ENCODE measurements at places on chromosomes 12 and 14. TPM values are rescaled to one million over a fixed set of nuclear protein-coding genes. Genes with fewer than 3 reads are reported as not detected.

GRCh38 chr12:85866986-85867776 lies 6.9 kb upstream of the NTS start:
- no peak overlapping the region for H3K4me3 ChIP-seq
- no peaks in the 10 kb centered on the region for H3K36me3 ChIP-seq

DNA sequence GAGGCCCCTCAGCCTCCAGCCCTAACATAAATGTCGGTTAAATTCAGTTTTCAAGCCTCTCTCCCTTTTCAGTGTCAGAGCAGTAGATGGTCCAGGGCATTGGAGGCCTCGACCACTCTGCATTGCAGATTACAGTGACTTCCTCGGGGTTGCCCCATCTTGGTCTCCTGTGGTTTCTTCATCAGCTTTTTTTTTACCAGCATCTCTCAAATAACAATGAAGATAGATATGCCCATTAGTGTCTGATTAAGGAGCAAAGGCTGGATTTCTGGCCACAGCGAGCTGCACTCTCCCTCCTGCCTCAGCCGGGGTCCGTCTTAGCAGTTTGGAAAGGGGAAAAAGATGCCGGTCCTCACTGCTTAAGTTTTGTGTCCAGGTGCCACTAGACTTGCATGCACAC lies 49.7 kb downstream of the C14orf132 start:
- peaks cover 97% of the 10 kb centered on the region for H3K4me1 ChIP-seq
- peaks cover 19% of the 10 kb centered on the region for H3K36me3 ChIP-seq

DNA sequence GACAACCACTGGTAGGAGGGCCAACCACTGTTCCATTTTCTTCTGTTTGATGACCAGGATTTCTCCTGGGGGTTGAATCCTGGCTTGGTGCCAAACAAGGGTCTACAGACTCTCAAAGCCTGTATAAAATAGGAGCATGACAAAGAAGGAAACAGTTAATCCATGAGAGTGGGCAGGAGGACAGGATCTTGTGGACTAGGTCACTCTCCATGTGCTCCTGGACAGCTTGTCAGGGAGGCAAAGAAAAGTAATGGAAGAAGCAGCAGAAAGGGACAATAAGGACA lies 243.7 kb downstream of the AKAP6 start:
- no peak for DNase-seq
- no peak overlapping the region for H3K27ac ChIP-seq
- no peak overlapping the region for H3K4me3 ChIP-seq
- peaks cover under 1% of the 10 kb centered on the region for H3K4me1 ChIP-seq
- no peaks in the 10 kb centered on the region for H3K36me3 ChIP-seq

DNA sequence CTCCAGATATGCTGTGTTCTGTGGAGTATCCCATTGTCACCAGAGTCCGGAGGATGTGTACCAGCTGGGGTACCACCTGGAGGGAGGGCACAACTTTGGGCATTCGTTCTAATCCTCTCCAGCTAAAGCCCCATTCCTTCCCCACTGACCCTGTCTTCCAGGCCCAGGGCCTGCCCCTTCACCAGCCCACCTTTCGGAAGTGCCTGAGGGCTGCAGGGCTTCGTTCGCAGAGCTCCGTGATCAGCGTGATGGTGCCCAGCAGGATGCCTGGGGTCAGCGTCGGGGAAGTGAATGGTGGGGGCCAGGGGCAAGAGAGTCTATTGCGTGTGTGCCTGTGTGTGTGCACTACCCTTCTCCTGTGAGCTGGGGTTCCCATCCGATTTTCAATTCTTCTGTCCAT lies 2.0 kb downstream of the AP1G2 start:
- DNase-seq, result no peak
- no peak overlapping the region for H3K27ac ChIP-seq
- H3K4me3 ChIP-seq, result no peak overlapping the region
- peaks cover 34% of the 10 kb centered on the region for H3K4me1 ChIP-seq
- peaks cover 31% of the 10 kb centered on the region for H3K36me3 ChIP-seq

DNA sequence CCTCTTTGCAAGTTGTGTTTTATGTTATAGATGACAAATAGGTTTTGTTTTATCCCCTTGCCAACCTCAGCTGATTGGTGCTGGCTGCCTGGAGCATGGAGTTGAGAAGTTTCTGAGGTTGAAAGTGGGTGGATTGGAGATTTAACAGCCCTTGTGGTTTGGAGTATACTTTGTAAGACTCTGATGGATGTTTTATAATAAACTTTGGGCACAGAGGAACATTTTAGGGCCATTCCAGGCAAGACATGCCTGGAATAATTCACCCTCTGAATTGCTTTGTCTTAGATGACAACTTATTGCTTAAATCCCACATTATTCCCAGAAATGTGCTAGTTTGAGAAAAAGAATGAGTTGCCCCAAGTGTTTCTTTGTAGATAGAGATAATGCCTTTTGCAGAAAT lies 158.9 kb downstream of the SLC5A8 start:
- no peaks in the 10 kb centered on the region for H3K27me3 ChIP-seq
- H3K4me3 ChIP-seq, result no peak overlapping the region
- no peak overlapping the region for H3K27ac ChIP-seq
- DNase-seq, result no peak
- H3K36me3 ChIP-seq, result no peaks in the 10 kb centered on the region

GRCh38 chr12:104669851-104670337 lies 213.1 kb downstream of the CHST11 start:
- no peak overlapping the region for H3K4me3 ChIP-seq
- no peaks in the 10 kb centered on the region for H3K27me3 ChIP-seq
- no peaks in the 10 kb centered on the region for H3K36me3 ChIP-seq
- H3K27ac ChIP-seq, result no peak overlapping the region
- H3K4me1 ChIP-seq, result no peaks in the 10 kb centered on the region

- peaks cover 7% of the 10 kb centered on the region for H3K4me1 ChIP-seq
- no peaks in the 10 kb centered on the region for H3K27me3 ChIP-seq
- peaks cover 52% of the 10 kb centered on the region for H3K36me3 ChIP-seq
- DNase-seq, result no peak
- H3K4me3 ChIP-seq, result no peak overlapping the region
- H3K27ac ChIP-seq, result no peak overlapping the region
Measured at GRCh38 chr12:53538209-53538689, 31.0 kb upstream of the NPFF start.

DNA sequence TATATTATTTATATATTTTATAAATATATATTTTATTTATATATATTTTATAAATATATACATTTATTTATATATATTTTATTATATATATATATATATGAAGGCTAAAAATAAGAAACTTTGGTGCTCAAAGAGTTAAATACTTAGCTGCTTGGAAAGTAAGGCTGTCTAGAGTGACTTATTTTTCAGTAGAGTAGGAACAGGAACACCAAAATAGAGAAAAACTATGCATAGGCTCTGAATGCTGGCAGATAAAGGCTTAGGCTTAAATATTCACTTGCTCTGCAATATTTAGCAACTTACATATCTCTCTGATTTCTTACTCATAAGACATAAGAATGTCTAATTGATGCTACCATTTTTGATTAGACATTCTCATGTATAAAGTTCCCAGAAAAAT lies 991.2 kb downstream of the VRK1 start:
- DNase-seq, result peak; percentile 50
- H3K4me3 ChIP-seq, result no peak overlapping the region
- H3K4me1 ChIP-seq, result no peaks in the 10 kb centered on the region

DNA sequence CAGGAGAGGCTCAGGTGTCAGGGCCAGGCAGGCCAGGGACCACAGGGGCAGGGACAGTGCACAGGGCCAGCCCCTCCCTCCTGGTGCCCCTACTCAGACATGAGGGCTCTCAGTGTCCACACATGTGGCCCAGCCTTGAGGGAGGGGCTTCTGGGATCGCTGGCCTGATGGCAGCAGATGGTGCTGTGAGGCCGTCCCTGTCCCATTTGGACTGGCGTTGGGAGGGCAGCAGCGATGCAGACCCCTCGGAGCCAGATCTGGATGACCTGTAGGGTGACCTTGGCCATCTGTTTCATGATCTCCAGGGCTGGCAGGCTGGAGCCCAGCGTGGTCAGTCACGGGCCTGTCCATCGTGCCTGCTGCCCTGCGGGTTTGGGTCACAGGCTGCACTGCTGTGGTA lies 377.6 kb downstream of the TMEM121 start:
- no peak overlapping the region for H3K27ac ChIP-seq
- H3K27me3 ChIP-seq, result no peaks in the 10 kb centered on the region
- DNase-seq, result no peak
- H3K4me3 ChIP-seq, result no peak overlapping the region
- no peaks in the 10 kb centered on the region for H3K36me3 ChIP-seq

GRCh38 chr12:23944067-23944466 lies 5.4 kb downstream of the SOX5 start:
- no peaks in the 10 kb centered on the region for H3K27me3 ChIP-seq
- H3K27ac ChIP-seq, result no peak overlapping the region
- H3K4me3 ChIP-seq, result no peak overlapping the region
- no peak for DNase-seq
- H3K36me3 ChIP-seq, result no peaks in the 10 kb centered on the region

Gene TAS2R30
- 6.0 TPM for total RNA-seq

GRCh38 chr14:36217027-36217426 lies 40.5 kb upstream of the PTCSC3 start:
- H3K27ac ChIP-seq, result no peak overlapping the region
- H3K27me3 ChIP-seq, result no peaks in the 10 kb centered on the region
- DNase-seq, result no peak
- H3K36me3 ChIP-seq, result no peaks in the 10 kb centered on the region

GRCh38 chr14:31159682-31160296 lies 47.8 kb downstream of the HECTD1 start:
- H3K4me3 ChIP-seq, result no peak overlapping the region
- DNase-seq, result no peak
- H3K27ac ChIP-seq, result no peak overlapping the region
- no peaks in the 10 kb centered on the region for H3K27me3 ChIP-seq
- H3K4me1 ChIP-seq, result no peaks in the 10 kb centered on the region

DNA sequence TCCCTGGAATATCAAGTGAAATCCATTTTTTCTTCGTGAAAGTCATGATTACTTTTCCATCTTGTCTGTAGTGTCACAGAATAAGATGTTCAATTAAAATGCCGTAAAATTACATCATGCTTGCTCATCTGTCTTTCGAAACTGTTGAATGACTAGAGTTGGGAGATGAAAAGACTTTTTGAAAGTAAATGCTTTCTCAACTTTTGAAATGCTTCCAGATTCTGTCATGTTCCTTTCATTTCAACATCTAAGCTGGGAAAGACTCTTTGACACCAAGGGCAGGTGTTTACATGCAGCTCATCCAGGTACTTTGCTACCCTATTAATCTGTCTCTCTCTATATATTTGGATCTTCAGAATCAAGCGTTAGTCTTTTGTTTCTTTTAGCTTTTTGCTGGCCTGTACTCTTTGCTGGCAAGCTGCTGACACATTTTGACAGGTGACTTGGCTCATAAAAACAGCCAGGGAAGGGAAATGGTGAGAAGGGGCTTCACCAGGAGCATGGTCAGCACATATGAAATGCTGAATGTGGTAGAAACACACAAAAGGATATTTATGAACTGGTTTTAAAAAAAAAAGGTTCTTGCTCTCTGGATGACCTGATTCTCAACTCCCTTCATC lies 77.0 kb upstream of the METAP2 start:
- no peak overlapping the region for H3K4me3 ChIP-seq
- no peak overlapping the region for H3K27ac ChIP-seq
- H3K27me3 ChIP-seq, result no peaks in the 10 kb centered on the region
- H3K36me3 ChIP-seq, result peaks cover 8% of the 10 kb centered on the region
- peaks cover 15% of the 10 kb centered on the region for H3K4me1 ChIP-seq

Gene PRKD1
- not detected for total RNA-seq

Gene CTSG
- not detected for total RNA-seq

DNA sequence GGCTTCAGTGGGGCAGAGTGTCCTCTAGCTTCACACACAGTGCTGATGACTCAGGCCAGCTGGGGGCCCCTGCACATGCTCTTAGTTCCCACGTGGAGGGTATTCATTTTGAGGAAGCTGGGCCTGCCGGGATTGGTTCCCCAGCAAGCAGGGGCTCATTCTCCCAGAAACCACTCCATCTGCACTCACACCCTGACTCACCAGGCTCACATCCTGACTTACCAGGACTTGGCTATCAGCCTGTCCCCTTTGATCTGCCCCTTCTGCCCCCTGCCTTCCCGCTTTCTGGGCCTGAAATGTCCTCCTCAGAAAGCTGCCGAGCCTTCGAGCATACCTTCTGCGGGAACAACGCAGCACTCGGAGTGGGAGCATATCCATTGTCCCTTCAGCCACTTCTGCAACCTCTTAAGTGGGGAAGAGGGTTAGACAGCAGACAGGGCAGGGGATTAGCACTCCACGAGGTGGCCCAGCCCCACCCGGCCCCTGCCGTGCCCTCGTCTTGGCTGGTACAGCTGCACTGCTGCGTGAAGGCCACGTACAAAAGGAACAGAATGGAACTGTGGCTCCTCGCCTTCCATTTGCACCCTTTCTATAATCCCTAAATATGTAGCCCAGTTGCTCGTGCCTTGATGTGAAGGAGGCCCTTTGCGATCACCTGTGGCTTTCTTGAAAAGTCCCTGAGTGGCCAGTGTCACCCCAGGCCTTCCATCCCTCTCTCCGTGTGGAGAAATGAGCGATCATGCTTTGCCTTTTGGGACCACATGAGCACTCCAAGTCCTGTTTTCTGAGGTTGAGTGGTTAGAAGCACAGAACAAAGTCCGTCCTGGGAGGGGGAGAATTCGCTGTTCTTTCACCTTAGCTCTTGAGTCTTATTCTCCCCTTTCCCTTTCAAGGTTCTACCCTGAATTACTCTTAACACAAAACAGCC lies 26.1 kb downstream of the TPCN1 start:
- no peak overlapping the region for H3K4me3 ChIP-seq
- DNase-seq, result no peak
- no peaks in the 10 kb centered on the region for H3K4me1 ChIP-seq
- H3K36me3 ChIP-seq, result peaks cover 4% of the 10 kb centered on the region

DNA sequence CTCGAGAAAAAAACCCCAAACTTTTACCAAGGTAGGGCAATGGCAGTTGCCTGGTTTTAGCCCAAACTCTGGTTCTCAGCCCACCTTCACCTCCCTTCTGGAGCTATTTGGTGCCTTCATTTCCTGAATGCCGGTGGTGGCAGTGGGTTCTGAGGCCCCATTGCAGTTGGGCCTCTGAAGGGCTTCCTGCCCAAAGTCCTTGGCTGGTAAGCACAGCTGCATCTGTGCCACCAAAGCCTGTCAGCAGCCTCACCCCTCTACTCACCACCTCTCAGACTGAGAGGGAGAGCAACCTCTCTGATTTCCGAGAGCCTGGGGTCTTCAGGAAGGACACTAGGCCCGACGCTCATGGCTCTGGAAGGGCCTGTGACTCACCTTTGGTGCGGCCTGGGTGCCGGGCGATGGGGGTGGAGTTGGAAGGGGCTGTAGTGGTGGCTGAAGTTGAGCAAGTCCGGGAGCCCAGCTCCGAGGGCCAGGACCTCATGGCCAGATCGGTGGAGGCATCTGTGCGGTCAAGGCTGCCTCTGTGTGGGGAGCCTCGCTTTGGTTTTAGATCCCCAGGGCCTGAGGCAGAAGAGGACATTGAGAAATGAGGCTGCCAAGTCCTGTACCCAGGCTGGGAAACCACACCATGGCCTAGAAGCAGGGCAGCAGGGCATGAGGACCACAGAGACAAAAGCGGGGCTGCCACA lies 38.6 kb upstream of the GPR68 start:
- H3K27ac ChIP-seq, result no peak overlapping the region
- H3K4me3 ChIP-seq, result no peak overlapping the region
- no peak for DNase-seq
- peaks cover 10% of the 10 kb centered on the region for H3K4me1 ChIP-seq
- H3K36me3 ChIP-seq, result peaks cover 32% of the 10 kb centered on the region
- H3K27me3 ChIP-seq, result no peaks in the 10 kb centered on the region
